Ecto neural progenitor cell (in vitro differentiated cells): ENCODE measurements at places on chromosomes 4 and X.

- no peak for DNase-seq
Observed at GRCh38 chrX:154719132-154719675, 31.7 kb downstream of the GAB3 start.

GRCh38 chr4:140863197-140863596 is 107.0 kb upstream of the TBC1D9 start:
- no peak for DNase-seq

- no peak for DNase-seq
Observed at GRCh38 chr4:40185830-40186664, 10.8 kb upstream of the RHOH start.

- no peak for DNase-seq
Observed at GRCh38 chr4:10009861-10010500, 11.3 kb downstream of the SLC2A9 start.

- DNase-seq = no peak
Observed at GRCh38 chrX:69808375-69808774, 192.5 kb downstream of the EDA start.

DNA sequence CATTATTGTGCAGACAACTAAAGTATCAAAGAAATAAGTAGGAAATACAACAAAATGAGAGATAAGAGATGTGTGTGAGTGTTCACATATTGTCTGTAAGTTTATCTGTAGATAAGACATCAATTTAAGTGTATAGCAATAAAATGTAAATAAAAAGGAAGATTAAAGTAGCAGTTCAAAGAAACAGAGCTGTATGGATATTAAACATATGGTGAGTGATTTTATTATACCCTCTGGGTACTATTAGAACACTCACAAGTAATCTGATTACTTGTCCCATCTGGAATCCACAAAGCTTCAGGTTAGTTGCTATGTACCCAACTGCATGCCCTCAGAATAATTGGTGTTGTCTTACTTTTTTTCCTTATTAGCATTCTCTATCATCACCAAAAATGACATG is 747.9 kb upstream of the ADGRL3 start:
- no peak for DNase-seq

- no peak for DNase-seq
Observed at GRCh38 chr4:121734571-121734970, 30.4 kb downstream of the SMIM43 start.

GRCh38 chr4:73142995-73143547 is 73.6 kb upstream of the COX18 start:
- no peak for DNase-seq

GRCh38 chr4:159280442-159281172 is 177.7 kb downstream of the RAPGEF2 start:
- DNase-seq = no peak
